Activated naive CD8-positive, alpha-beta T cell treated with anti-CD3 and anti-CD28 coated beads for 36 hours (primary cell): ENCODE measurements at places on chromosomes 3 and 15. TPM values are rescaled to one million over a fixed set of nuclear protein-coding genes. Genes with fewer than 3 reads are reported as not detected.

GRCh38 chr15:58523634-58524033 is 91.8 kb downstream of the LIPC start:
- H3K4me1 ChIP-seq, result peaks cover 23% of the 10 kb centered on the region
- H3K4me3 ChIP-seq, result no peak overlapping the region
- no peaks in the 10 kb centered on the region for H3K27me3 ChIP-seq

- no peaks in the 10 kb centered on the region for H3K27me3 ChIP-seq
- peaks cover 63% of the 10 kb centered on the region for H3K4me1 ChIP-seq
- no peak overlapping the region for H3K4me3 ChIP-seq
- no peak overlapping the region for H3K27ac ChIP-seq
- H3K36me3 ChIP-seq, result peaks cover 1% of the 10 kb centered on the region
Measured at GRCh38 chr3:58013973-58014649, 5.9 kb downstream of the FLNB start.

DNA sequence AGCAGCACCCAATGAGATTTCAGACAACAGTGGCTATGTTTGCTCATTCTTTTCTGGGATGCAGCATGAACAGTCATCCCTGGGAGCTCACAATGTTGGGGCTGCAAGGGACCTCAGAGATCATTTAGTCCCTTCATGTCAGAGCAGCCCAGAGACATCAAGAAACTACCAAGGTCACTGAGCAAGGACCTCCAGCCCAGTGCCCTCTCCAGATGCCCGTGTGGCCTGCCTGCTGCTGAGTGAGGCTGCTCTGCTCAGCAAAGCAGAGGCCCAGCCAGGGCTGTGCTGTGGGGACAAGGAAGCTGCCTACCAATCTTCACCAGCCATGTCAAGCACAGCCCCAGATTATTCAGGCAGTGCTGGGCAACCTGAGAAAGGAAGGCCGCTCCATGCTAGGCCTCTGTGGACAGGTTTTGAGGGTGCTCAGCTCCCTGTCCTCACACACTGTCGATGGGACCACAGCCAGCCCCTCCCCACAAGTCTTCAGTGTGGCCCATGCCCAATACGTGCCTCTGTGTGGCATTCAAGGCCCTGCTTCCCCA is 99.7 kb downstream of the DAPK2 start:
- peaks cover 4% of the 10 kb centered on the region for H3K4me1 ChIP-seq
- H3K36me3 ChIP-seq, result no peaks in the 10 kb centered on the region
- no peak overlapping the region for H3K27ac ChIP-seq
- no peaks in the 10 kb centered on the region for H3K27me3 ChIP-seq
- DNase-seq, result no peak

Gene DNASE1L3
- total RNA-seq, result not detected

DNA sequence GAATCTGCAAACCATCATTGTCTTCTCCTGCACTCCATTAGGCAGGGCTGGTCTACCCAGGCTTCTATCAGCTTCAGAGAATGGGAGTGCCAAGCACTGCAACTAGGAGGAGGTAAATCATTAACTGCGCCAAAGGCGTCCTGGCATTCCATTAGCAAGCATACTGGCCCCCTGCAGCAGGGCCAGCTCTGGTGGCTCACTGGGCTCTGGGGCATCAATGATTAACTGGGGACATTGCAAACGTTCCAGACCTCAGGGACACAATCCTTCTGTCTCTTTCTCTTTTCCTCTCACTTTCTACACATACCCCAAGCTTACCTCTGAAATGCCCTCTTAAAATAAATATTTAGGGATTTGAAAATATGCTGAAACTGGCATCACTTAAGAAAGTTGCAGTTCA is 129.0 kb downstream of the MYLK start:
- H3K27me3 ChIP-seq, result peaks cover 22% of the 10 kb centered on the region
- H3K4me1 ChIP-seq, result peaks cover 6% of the 10 kb centered on the region
- no peak overlapping the region for H3K27ac ChIP-seq
- no peaks in the 10 kb centered on the region for H3K36me3 ChIP-seq
- no peak for DNase-seq

Gene TTC23
- total RNA-seq, result 3.7 TPM

GRCh38 chr3:69079269-69080159 is 651 bp downstream of the UBA3 start:
- peaks cover 5% of the 10 kb centered on the region for H3K36me3 ChIP-seq
- H3K4me3 ChIP-seq, result peak overlapping the region; percentile 79
- H3K27ac ChIP-seq, result peak overlapping the region; percentile 80
- H3K27me3 ChIP-seq, result no peaks in the 10 kb centered on the region

Gene KNG1
- not detected for total RNA-seq

Gene ADAMTS9
- not detected for total RNA-seq

Gene NR2E3
- not detected for total RNA-seq

Gene RTP3
- not detected for total RNA-seq

Gene TRPM1
- total RNA-seq, result not detected

GRCh38 chr3:30544812-30545211 is 61.6 kb upstream of the TGFBR2 start:
- H3K27ac ChIP-seq, result no peak overlapping the region
- no peaks in the 10 kb centered on the region for H3K27me3 ChIP-seq
- H3K36me3 ChIP-seq, result no peaks in the 10 kb centered on the region
- no peak overlapping the region for H3K4me3 ChIP-seq
- H3K4me1 ChIP-seq, result peaks cover 22% of the 10 kb centered on the region

DNA sequence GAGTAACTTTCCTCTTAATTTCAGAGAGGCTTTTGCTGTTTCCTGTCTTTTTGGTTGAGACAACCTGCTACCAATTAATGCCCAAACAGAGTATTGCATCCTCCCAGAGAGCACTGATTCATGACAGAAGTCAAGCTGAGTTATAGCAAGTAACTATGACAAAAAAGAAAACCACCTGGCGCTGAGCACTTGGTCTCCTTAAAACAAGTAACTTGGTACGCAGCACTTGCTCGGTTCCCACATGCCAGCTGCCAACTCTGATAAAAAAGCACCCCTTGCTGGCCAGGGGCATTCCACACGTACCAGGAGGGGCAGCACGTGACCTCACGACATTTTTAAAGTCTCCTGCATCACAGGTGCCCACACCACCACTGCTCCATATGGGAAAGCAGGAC is 13.5 kb upstream of the MYO5C start:
- no peaks in the 10 kb centered on the region for H3K4me1 ChIP-seq
- no peaks in the 10 kb centered on the region for H3K27me3 ChIP-seq
- no peaks in the 10 kb centered on the region for H3K36me3 ChIP-seq
- H3K27ac ChIP-seq, result no peak overlapping the region

Gene PDZRN3
- total RNA-seq, result not detected

GRCh38 chr15:34364041-34364440 is 3.0 kb downstream of the LPCAT4 start:
- no peak overlapping the region for H3K27ac ChIP-seq
- H3K27me3 ChIP-seq, result no peaks in the 10 kb centered on the region
- DNase-seq, result no peak
- no peak overlapping the region for H3K4me3 ChIP-seq

Gene CIAO2A
- 95.2 TPM for total RNA-seq

GRCh38 chr3:43148033-43148432 is 42.2 kb upstream of the POMGNT2 start:
- H3K4me1 ChIP-seq, result peaks cover 3% of the 10 kb centered on the region
- DNase-seq, result no peak
- H3K27me3 ChIP-seq, result no peaks in the 10 kb centered on the region
- no peaks in the 10 kb centered on the region for H3K36me3 ChIP-seq
- H3K4me3 ChIP-seq, result no peak overlapping the region

Gene RBPMS2
- total RNA-seq, result not detected

DNA sequence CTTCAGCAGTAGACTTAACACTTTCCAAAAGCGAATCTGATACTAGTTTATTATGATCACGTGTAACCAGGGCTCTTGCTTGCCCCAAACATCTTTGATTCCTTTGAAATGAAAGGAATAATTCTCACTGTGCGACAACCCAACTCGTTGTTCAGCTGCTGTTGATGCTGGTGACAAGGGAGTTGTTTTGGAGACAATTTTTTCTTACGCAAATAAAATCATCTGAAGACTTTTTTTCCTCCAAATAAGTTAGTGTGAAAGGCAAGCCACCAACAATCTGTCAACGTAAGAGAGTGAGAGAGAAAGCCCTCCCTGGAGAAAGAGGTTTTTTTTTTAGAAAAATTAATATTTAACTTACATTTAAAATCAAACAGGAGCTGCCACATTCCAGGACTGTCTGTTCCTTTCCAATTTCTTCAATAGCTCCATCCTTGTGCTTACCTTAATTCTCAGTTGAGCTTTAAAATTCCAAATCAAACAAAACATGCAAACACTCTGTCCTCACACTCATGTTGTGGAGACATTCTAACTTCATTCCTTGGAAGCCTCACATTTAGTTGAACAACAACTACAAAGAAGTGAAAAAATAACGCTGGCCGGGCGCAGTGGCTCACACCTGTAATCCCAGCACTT is 4.9 kb upstream of the P3H2 start:
- no peak for DNase-seq
- H3K4me1 ChIP-seq, result no peaks in the 10 kb centered on the region
- peaks cover 35% of the 10 kb centered on the region for H3K27me3 ChIP-seq
- H3K27ac ChIP-seq, result no peak overlapping the region
- no peaks in the 10 kb centered on the region for H3K36me3 ChIP-seq

Gene TMCO5A
- total RNA-seq, result not detected

DNA sequence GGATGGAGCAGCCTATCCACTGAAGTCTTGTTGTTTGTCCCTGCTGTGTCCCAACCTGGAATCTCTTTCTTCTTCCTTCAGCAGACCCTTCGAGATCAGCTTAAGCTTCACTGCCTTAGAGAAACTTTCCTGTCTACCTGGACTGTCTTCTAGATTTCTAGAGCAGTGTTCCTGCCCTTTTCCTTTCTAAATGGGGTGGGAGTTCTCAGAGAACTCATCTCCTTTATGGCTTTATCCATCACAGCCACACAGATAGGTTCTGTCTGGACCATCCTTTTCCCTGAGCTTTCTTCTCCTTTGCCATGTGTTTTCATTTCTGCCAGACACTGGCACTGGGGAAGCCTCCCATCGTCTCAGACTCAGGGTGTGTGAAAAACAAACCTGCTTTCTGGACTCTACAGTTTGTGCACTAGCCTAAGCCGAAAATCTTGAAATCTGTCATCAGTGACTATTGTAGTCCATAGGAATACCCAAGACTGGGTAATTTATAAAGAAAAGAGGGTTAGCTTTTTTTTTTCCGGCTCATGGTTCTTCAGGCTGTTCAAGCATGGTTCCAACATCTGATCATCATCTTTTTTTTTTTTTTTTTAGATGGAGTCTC is 177.5 kb downstream of the PGPEP1L start:
- H3K36me3 ChIP-seq, result peaks cover 78% of the 10 kb centered on the region
- H3K27me3 ChIP-seq, result no peaks in the 10 kb centered on the region
- H3K4me1 ChIP-seq, result no peaks in the 10 kb centered on the region
- no peak for DNase-seq
- H3K4me3 ChIP-seq, result no peak overlapping the region

- H3K4me3 ChIP-seq, result no peak overlapping the region
- H3K4me1 ChIP-seq, result no peaks in the 10 kb centered on the region
- H3K27me3 ChIP-seq, result peaks cover 3% of the 10 kb centered on the region
Measured at GRCh38 chr3:172877011-172877410, 126.5 kb downstream of the ECT2 start.
